ENCODE measurements at places on chromosomes 2 and 18.

DNA sequence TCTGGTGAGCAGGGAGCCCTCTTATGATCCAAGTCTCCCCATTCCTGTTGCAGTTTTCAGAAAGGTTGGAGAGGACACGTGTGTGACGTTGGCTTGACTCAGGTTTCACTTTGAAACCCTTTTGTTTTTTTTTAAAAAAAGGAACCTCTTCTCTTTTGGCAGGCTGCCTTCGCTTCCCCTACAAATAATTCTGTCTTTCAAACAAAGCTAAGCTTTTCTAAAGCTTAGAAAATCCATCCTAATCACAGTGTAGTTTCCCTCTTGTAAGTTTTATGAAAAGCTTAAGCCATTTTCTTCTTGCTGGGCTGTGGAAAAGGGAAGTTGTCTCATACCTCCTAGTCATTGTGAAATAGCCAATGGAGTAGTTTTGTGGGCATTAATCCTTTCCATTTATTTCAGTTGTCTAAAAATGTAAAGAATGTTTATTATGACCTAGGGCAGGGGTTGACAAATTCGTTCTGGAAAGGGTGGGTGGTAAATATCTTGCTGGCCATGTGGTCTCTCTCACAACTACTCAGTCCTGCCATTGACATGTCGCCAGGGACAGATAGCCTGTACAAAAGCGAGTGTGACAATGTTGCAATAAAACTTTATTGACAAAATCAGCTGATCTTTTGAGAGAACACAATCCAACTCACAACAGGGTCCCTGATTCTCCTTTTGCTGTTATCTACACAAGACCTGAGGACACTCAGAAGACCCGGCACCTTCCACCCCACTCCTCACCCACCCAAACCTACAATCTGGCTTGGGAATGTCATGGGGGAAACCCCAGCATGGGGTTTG, 878.8 kb downstream of the RNF144A start:
- no peak for DNase-seq

DNA sequence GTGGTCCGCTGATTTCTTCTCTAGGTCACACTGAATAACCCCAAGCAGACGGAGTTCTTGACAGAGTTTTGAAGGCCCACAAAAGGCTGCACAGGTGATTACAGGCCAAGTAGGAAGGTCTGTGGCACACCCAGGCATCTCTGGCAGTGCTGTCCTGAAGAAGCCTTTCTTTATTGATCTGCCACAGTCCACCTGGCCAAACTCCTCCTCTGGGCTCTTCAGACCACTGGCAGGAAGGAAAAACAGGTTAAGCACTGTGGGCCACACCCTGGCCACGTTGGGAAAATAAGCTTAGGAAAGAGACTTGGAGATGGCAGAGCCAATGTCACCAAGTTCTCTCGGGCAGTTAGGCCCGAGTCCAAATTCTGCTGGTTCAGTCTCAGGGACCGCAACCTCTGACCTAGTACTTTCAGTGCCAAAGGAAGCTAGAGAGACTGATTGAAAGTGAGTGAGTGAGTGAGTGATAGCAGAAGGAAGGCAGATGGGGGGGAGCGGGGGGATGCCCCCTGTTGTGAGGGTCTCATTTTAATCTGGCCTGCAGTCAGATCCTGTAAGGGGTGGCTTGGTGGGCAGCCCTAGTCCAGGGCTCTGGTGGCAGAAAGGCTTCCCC, 102.9 kb downstream of the TGFA start:
- DNase-seq = no peak

DNA sequence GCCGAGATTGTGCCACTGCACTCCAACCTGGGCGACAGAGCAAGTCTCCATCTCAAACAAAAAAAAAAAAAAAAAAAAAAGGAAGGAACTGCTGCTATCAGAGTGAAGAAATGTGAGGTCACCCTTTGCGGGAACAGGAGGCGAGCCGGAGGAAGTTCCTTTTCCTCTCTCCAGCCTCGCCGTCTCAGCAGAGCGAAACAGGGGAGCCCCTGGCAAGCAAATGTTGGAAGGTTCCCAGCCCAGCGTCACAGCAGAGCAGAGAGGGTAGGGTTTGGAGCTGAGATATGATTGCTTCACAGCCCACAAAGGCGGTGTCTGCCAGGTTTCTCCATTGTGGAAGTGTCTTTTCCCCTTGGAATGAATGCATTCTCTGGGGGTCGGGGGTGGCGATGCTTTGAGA, 28.5 kb downstream of the SLC20A1 start:
- no peak for DNase-seq

GRCh38 chr2:36820942-36821605, 124.6 kb downstream of the VIT start:
- no peak for DNase-seq

DNA sequence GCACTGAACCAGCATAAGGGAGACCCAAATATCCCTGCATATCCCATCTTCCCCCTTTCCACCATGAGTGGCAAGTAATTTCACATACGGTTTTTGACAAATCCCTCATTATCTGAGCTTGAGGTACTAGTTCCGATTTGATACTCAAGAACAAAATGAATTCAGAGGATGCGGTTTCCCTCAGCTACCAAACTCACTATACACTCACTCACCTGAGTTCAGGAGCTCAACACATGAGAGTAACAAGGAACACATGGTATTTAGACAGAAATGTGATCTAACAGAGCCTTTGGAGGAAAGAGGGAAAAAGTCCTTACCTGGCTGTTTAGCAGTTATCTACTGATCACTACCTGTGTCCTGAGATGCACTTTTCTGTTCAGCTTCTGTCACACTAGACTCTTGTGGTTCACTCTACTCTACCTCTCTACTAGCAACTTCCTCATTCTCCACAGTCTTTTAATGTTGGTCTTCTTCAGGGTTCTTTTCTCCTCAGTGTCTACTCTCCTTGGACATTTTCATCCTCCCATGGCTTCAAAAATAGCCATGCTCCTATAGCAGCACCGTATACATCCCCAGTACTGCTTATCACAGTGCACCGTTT, 25.1 kb downstream of the ASXL2 start:
- no peak for DNase-seq

All from NCI-H1694 (cell line).